ENCODE measurements at places on chromosomes 7 and 10.

- peak; percentile 16 for DNase-seq
Observed at GRCh38 chr10:28367929-28368484, 65.1 kb upstream of the MPP7 start.

DNA sequence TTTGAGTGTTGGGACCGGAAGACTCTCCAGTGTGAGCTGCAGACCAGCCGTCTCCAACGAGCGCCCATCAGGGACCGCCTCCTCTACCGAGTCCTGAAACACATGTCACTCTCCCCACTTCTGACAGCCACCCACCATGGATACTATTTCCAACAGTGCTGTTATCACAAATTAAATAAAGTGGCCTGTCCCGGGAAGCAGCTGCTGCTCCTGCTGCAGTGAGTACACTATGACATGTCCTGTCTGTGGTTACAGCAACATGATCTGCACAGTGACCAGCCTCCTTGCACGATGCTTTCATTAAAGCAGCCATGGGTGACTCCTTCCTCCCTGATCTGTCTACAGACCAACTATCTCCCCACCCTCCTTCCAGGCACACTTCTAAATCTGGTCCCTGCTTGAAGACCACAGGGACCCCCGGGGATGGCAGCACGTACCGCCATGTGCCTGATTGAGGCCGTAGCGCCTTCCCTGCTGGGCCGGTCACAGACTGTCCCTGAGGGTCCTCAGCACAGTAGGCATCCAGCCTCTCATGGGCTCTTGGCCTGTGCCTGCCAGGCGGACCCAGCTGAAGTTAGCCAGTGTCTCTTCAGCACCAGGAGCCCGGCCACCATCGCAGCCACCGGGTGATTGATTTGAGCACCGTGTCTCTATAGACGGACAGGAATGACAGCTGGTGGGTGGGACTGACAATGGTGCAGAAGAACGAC lies 58.8 kb downstream of the TCERG1L start:
- DNase-seq: no peak

DNA sequence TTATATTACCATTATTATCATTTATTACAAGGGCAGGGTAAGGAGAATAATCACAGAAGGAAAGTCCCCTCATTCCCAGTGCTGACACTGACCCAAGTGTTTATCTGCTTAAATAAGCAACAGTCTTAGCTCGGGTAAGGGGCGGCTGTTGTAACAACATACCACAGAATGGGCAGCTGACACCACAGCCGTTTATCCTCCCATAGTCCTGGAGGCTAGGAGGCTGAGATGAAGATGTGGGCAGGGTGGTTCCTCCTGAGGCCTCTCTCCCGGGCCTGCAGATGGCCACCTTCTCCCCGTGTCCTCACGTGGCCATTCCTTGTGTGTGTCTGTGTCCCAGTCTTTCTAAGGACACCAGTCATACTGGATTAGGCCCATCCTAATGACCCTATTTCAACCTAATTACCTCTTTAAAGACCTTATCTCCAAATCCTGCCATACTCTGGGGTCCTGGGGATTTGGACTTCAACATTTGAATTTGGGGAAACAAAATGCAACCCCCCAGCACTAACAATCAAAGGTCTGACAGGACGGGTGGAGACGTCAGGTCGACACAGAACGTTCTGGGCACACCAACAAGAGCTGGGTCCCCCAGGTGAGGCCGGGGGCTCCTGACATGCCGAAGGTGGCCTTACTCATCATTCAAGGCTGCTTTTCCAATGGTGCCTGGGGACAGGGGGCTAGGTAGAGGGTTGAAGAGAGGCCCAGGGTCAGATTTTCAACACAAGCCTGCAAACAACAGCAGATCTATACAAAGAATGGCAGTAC lies 93.5 kb downstream of the TNS3 start:
- peak; percentile 76 for DNase-seq

DNA sequence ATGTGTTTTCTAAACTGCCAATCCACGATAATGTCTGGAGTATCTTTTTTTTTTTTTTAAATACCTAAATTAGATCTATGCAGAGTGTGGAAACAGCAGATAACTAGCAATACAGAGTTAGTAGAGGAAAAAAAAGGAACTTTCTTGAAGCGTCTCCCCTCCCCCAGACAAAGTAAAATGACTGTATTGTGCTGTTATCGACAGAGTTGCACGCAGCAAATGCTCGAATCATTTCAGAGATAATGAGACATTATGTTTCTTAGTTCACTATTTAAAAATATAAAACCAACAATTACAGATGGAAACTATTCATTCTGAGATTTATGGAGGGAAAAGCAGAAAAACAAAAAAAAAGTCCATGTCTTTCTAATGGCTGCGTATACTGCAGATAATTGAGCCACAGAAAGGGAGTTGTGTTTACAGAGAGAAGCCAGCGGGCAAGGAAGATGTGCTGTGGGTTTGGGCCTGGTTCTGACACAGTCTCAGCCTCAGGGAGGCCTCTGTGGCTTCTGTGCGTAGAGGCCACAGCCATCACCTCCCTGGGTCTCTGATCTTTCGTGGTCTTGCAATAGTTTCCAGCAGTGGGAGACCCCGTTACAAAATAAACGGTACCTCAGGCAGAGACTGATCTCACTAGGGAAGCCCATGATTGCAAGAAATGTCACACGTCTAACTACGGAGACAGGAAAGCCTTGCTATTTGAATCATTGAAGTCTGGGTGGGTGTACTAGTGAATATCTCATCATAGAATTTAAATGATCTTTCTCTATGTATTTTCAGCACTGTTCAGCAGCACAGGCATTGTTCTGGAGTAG lies 19.1 kb upstream of the KLF6 start:
- no peak for DNase-seq

- DNase-seq: no peak
Observed at GRCh38 chr7:91636728-91637127, 243.8 kb downstream of the MTERF1 start.

DNA sequence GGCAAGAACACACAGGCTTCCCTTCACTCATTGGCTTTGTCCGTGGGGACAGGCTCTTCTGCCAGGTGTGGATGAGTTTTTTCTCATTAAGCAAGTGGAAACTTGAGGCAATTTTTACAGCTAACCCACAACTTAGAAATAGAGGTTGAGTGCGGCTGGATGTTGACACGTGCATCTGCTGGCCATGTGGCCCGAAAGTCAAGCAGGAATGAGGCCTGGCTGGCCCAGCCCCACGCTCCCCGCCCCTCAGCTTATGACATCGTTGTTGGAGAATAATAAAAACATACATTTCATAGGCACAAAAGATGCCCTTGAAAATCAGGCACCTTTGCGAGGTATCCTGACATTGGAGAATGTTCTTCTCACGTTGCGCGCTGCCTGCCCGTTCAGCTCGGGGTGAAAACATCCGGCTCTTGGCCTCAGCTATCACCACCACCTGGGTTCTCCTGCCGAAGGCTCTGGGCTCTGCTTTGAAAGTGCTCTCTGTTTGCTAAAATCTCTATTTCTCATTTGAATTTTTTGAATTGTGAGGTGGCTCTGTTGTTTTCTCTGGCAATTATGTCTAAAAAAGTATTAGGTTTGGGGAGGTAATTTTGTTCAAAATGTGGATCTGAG lies 310.7 kb downstream of the WDR37 start:
- no peak for DNase-seq

- no peak for DNase-seq
Observed at GRCh38 chr10:77291596-77292505, 345.8 kb downstream of the KCNMA1 start.

GRCh38 chr10:101778781-101779543 lies 3.0 kb upstream of the FGF8 start:
- no peak for DNase-seq

DNA sequence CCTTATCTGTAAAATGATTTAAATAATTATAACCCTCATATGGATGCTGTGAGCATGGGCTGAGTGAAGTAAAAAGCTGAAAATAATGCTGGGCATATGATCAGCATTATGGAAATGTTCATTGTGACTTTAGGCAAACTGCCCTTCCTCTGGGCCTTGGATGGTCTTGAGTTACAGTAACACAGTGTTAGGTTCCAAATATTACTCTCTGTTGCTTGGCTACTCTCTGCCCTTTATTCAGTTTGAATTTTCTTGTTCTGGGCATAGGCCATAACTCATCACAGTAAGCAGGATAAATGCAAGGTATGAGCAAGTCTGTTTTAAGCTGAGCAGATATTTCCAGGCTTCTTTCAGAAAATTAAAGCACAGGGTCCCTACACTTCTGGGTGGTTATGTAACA lies 868.0 kb downstream of the KCNMA1 start:
- DNase-seq: no peak

GRCh38 chr10:20839141-20839540 lies 58.0 kb downstream of the NEBL start:
- no peak for DNase-seq

DNA sequence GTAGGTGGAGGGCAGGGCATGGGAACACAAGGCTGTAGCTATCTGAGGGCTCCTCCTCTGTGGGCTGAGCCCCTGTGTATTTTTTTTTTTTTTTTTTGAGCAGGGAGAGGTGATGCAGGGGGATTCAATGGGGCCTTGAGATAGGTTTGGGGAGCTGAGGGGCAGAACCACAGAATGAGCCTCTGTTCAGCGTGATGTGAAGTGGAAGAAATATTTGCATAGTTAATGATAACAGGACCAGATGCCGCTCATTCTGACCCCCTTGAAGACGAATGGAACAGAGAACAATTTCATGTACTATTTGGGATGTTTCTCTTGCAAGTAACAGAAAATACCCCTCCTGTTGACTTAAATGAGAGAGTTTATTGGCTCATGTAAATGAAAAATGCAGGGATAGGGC lies 69.7 kb upstream of the EMX2 start:
- DNase-seq: no peak

DNA sequence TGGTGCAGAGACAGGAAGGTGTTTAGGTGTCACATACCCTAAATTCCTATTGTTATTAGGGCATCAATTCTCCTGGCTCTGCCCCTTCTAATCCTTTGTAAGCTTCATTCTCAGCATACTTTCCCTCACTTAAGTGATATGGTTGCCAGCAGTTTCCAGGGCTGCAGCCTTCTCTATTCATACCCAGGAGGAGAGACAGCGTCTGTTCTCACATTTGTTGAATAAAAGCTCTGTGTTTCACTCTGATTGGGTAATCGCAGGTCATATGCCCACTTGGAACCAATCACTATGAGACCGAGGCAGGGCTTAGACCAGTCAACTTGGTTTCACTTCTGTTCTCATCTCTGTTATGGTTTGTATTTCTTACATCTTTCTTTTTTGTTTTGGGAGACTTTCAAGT lies 109.6 kb upstream of the MTPN start:
- DNase-seq: no peak

DNA sequence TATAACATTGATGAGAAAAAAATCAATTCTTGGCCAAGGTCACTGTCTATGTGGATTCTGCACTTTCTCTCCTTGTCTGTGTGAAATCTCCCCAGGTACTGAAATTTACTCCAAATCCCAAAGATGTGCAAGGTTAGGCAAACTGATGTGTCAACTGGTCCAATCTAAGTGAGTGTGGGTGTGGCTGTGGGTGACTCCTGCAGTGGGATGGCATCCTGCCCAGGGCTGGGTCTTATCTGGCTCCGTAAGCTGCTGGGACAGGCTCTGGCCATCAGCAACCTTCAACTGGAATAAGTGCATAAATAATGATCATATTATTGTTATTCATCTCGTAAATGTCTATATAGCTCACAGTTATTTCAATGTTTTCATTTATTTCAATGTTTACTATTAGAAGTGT lies 79.3 kb downstream of the JCAD start:
- no peak for DNase-seq

DNA sequence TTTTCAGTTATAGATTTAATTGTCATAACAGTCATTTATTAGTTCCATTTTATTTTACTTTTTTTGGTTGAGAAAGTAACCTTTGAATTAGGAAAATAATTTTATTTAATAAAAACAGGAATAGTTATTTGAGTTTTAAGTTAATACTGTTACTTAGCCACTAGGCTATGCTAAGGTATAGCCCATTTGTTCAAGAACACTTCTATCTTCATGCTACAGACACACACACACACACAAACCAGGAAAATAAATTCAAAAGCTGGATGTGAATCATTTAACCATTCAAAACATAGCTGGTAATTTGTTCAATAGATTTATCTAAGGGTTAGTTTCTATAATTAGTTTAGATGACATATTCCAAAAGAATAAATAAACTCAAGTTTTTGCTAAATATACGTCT lies 148.4 kb downstream of the RNF133 start:
- DNase-seq: no peak

GRCh38 chr7:106418526-106418925 lies 133.7 kb upstream of the NAMPT start:
- no peak for DNase-seq

DNA sequence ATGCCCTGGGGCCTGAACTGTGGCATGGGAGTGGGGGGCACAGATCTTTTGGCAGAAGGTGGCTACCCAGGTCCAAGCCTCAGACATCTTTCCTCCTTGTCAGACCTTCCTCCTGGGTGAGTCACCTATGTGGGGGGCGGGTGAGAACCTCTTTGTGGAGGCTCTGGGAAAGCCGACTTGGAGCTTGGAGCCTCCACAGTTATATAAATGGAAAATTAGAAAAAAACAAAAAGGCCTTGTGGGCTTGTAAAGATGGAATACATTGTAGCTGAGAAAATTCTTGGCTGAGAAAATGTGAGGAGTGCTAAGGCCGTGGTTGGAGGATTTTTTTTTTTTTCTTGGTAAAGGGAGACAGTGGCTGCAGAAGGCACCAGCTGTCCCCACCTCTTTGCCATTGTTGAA lies 292.5 kb downstream of the CCDC3 start:
- no peak for DNase-seq

- no peak for DNase-seq
Observed at GRCh38 chr7:7201578-7202374, 19.4 kb downstream of the C1GALT1 start.

DNA sequence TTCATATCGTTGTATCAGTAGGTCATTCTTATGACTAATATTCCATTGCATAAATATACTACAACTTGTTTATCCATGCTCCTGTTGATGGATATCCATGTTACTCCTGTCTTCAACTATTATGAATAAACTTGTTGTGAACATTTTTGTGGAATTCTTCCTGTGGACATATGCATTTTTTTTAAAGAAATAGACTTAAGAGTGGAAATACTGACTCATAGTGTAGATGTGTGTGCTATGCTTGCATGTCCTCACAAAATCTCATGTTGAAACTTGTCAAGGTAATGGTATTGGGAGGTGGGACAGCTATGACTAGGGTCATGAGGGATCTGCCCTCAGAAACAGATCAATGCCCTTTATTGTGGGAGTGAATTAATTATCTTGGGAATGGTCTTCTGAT lies 240.5 kb upstream of the PRSS58 start:
- no peak for DNase-seq

- no peak for DNase-seq
Observed at GRCh38 chr10:88763441-88763840, 3.6 kb downstream of the LIPN start.

DNA sequence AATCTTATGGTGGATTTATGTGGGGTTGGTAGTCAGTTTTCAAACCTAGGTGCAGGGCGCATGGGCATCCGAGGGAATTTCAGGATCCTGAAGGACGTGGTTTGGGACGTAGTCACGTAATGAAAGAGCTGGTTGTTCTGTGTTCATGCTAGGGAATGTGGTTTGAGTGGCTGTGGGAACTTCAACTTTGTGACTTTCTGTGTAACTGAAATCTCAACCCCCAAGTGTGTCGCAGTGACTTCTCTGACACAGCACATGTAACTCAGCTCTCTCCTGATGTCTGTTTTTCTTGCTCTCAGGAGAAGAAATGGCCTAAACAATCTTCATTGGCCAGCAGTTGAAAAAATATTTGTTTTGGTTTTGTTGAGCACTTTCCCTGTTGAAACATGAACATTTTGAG lies 199.0 kb downstream of the PTEN start:
- no peak for DNase-seq

Data from WERI-Rb-1 (cell line).